Endothelial cell of umbilical vein (primary cell): ENCODE measurements at places on chromosomes 16 and 17. TPM values are rescaled to one million over a fixed set of nuclear protein-coding genes. Genes with fewer than 3 reads are reported as not detected.

P2RX5 gene
- total RNA-seq: 0.22 and 0.37 TPM in 2 replicates

EXOC3L1 gene
- total RNA-seq: 10.8 and 19.4 TPM in 2 replicates

DPEP2 gene
- 0.18 and 0.27 TPM in 2 replicates for total RNA-seq

OR2C1 gene
- total RNA-seq: not detected in 2 replicates

RNF40 gene
- total RNA-seq: 97.0 and 102 TPM in 2 replicates
